ENCODE measurements at places on chromosomes 3 and 15. TPM values are rescaled to one million over a fixed set of nuclear protein-coding genes. Genes with fewer than 3 reads are reported as not detected.

DNA sequence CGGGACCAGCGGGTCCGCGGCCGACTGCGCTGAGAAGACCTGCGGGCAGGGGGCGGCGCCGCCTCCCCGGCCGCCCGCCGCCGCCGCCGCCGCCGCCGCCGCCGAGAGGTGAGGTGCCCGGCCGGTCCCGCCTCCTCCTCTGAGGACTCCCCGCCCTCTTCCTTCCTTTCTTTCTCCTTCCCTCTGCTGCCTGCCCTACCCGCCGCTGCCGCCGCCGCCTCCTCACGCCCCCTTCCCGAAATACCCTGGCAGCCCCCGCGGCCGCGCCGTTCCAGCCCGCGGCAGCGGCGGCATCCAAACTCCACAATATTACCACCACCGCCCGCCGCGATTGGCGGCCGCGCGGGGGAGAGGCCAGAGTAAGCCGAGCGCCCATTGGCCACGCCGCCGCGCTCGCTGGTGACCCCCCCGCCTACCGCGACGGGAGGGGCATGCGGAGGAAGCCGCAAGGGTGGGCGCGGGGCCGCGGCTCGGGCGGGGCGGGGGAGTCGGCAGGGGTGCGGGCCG, 61.8 kb upstream of the ANKRD28 start:
- DNase-seq: peak; percentile 84

- no peak for DNase-seq
Measured at GRCh38 chr15:71686221-71687050, 123.9 kb upstream of the NR2E3 start.

DNA sequence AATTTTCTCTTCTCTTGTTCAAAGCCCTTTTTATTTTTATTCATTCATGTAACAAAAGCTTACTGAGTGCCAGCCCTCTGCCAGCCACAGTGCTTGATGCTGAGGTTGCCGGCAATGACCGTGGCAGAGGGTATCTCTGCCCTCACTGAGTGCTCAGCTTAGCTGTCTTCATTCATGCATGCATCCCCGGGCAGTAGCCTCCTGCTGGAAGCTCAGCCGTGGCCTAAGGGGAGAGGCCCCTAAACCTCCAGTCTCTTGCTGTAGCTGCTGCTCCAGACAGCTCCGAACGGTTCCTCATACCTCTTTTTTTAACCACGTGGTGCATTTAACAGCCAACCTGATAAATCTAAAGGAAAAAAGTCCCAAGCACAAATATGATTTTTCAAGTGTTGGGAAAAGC, 34.6 kb upstream of the CCDC66 start:
- DNase-seq: peak; percentile 10

DNA sequence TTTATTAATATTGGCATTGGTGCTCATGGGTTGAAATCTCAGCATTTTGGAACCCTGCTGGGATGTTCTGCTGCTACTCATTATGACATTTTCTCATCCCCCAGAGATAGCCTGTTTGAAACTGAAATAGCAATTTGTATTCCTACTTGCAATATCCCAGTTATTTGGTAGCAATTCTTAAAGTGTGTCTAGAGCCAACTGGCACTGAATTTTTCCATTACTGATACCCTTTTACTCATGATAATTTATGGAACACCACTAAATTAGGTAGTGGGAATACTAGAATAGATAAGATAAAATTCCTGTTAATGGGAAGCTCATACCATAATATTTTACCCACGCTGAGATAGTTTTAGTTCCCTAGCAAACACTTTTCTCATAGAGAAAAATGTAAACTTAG, 309.3 kb downstream of the SV2B start:
- DNase-seq: no peak

The TAMM41 gene
- total RNA-seq: 8.9 TPM

DNA sequence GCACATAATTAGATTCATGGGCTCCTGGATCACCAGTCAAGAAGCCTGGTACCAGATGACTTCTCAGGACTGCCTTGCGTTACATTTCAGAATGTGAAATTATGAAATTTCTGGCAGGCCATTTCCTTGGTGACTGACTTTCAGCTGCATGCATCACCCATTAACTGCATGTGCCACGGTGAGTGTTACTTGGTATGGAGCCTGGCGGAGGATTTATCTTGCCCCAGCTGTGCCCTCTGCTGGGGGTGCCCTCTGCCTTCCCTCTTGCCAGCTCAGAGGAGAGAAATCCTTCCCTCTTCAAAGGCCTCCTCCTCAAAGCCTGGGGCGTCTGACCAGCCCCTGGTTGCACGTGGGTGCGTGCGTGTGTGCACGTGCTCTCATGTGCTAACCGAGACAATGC, 57.7 kb upstream of the CTSH start:
- DNase-seq: no peak

The ATP13A4 gene
- total RNA-seq: not detected

DNA sequence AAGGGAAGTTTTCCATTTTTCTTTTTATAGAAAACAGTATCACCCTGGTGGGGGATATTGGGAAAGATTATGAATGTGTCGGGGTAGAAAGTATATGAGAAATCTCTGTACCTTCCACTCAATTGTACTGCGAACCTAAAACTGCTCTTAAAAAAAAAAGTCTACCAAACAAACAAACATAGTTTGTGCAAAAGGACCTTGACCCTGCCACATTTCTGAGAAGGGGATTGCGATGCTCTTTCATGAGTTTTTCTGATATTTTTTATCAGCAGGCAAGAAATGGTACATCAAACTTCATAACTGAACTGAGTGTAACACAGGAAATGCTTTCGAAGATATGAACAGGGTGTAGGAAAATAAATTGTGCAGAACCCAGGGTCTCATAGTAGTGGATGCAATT, 286.0 kb downstream of the WDR72 start:
- DNase-seq: no peak

DNA sequence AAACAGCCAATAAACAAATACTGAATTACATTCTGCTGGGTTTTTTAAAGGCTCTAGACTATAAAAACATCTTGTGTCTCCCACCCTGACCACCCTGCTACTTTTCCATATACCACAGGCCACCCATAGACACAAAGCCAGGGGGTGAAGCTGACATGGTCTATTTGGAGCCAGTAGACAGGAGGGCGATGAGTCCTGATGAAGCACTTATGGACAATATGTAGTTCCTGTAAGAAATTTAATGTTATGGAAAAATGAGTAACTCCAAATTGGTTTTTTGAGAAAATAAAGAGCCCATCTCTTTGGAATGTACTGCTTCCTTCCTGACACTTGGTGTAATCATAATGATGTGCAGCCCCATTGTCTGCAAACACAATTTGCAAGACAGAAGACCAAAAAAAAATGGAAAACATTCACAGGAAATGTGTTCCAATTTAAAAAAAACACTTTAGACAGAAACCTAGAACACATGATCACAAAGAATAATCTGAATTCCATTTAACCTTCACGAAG, 11.8 kb downstream of the SSR3 start:
- DNase-seq: no peak

GRCh38 chr3:46866720-46867549, 3.7 kb upstream of the MYL3 start:
- peak; percentile 89 for DNase-seq

The SELENOK gene
- total RNA-seq: 21.4 TPM

The CCDC13 gene
- total RNA-seq: 0.45 TPM

- DNase-seq: no peak
Measured at GRCh38 chr3:180571831-180572598, 29.9 kb upstream of the TTC14 start.

- peak; percentile 16 for DNase-seq
Measured at GRCh38 chr3:113485161-113485609, 29.8 kb downstream of the SPICE1 start.

- no peak for DNase-seq
Measured at GRCh38 chr15:81335631-81336030, 11.7 kb upstream of the STARD5 start.

GRCh38 chr3:13123013-13123654, 49.9 kb upstream of the IQSEC1 start:
- no peak for DNase-seq

GRCh38 chr3:171646357-171647133, 163.7 kb downstream of the PLD1 start:
- peak; percentile 62 for DNase-seq

DNA sequence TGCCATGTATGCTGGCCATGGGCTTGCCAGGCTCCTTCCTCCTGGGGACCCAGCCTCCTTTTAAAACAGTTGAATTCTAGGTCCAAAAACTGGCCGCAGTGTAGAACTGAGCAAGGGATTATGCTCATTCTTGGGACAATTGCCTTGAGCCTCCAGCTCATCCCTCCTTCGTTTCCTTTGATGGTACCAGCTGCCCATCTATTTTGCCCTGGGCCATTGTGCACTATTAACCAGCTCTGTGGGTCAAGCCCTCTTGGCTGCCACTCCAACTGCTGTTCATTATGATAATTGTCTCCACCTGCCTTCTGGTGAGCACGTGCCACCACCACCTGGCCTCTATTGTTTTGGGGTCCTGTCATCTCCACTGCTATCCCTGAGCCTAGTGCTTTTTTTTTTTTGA, 75.8 kb upstream of the SYN2 start:
- DNase-seq: no peak
